Activated T-helper 1 cell treated with anti-CD3 and anti-CD28 coated beads, Interleukin-12 subunit alpha, Interleukin-12 subunit beta, Interleukin-2, Interleukin-4 antibody, amounts not matched to agents 30 ng/mL and 10 ng/mL and 1 ng/mL, durations not matched to agents 14 hours and 24 hours and 36 hours (primary cell): ENCODE measurements at places on chromosomes 13 and 19. TPM values are rescaled to one million over a fixed set of nuclear protein-coding genes. Genes with fewer than 3 reads are reported as not detected.

The ETV2 gene
- total RNA-seq, result 0.98 and 1.0 TPM in 2 replicates

The LAIR1 gene
- total RNA-seq, result 9.2 and 9.4 TPM in 2 replicates

The ATP8A2 gene
- 0.51 and 0.52 TPM in 2 replicates for total RNA-seq

The TARM1 gene
- total RNA-seq, result not detected in 2 replicates

The ZNF506 gene
- total RNA-seq, result 13.5 and 15.7 TPM in 2 replicates

The IFNL1 gene
- total RNA-seq, result 0.23 TPM in 1 of 2 replicates, not detected in the other

The ZNF567 gene
- total RNA-seq, result 5.8 and 8.5 TPM in 2 replicates

The PRRG2 gene
- total RNA-seq, result 0.59 and 1.2 TPM in 2 replicates

The NLRP11 gene
- total RNA-seq, result not detected in 2 replicates

The OR4F17 gene
- not detected in 2 replicates for total RNA-seq

The ZNF235 gene
- total RNA-seq, result 3.8 and 4.7 TPM in 2 replicates

The CIRBP gene
- 245 and 256 TPM in 2 replicates for total RNA-seq

The SSC5D gene
- total RNA-seq, result 0.24 and 0.65 TPM in 2 replicates

DNA sequence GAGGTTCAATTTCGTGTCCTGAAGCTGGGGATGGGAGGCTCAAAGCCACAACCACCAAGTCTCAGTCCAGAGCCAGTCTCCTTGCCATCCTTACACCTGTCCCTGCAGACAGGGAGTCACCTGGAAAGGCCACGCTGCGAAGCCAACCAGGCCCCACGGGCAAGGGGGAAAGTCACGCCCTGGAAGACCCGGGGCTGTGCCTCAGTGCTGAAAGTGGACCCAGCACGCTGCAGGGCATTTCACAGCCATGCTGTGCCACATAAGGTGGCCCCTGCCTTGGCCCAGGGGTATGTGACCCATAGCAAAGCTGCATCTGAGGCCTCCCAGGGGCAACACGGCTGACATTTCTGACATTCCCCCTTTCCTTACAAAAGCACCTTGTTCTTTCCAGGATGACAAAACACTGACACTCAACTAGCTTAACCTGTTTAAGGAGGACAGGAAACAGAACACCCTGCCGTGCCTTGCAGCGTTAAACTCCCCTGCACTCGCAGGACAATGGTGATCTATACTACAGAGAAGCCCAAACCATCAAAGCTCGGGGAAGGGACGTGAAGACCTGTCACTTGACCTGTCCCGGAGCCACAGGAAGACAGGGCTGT is 14.8 kb downstream of the CHERP start:
- DNase-seq, result no peak

GRCh38 chr13:60260440-60260839 is 96.7 kb upstream of the DIAPH3 start:
- no peak for DNase-seq

- no peak for DNase-seq
These were observed 3.2 kb downstream of the IFNL1 start for GRCh38 chr19:39299404-39299803.

DNA sequence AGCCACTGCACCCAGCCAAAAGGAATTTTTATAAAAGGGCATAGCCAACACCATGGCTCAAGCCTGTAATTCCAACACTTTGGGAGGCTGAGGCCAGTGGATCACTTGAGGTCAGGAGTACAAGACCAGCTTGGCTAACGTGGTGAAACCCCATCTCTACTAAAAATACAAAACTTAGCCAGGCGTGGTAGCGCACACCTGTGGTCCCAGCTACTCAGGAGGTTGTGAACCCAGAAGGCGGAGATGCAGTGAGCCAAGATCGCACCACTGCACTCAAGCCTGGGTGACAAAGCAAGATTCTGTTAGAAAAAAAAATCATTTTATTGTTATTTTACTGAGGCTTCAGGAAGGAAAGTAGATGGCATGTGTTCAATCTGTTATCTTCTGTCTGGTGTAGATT is 31.3 kb upstream of the FOXO1 start:
- no peak for DNase-seq

- DNase-seq, result no peak
These were observed 2.4 kb downstream of the DZIP1 start for GRCh38 chr13:95642028-95642621.

GRCh38 chr13:78600280-78600883 is 3.0 kb downstream of the POU4F1 start:
- DNase-seq, result no peak

- DNase-seq, result no peak
These were observed 112.1 kb downstream of the RAB20 start for GRCh38 chr13:110449219-110450015.

GRCh38 chr19:13033819-13034611 is 38.7 kb downstream of the NFIX start:
- no peak for DNase-seq

- no peak for DNase-seq
These were observed 202.8 kb downstream of the URI1 start for GRCh38 chr19:30144802-30145201.

GRCh38 chr13:58712191-58712590 is 1080.6 kb downstream of the PCDH17 start:
- DNase-seq, result no peak

DNA sequence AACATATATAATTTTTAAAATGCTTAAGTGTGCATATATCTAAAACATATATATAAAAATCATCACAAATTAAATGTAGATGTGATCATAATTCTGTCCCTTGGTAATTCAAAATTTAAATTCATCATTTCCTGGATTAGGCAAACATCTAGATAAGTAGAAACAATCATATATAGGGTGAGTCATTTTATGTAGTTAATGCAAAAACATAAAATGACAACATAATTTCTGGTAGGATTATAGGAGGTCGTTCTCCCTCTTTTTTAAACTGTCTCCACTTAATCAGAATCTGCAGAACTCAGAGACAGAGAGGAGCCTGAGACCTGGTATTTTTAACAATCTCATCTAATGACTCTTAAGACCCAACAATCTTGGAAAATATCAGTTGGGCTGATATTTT is 333.4 kb downstream of the KCTD12 start:
- no peak for DNase-seq

DNA sequence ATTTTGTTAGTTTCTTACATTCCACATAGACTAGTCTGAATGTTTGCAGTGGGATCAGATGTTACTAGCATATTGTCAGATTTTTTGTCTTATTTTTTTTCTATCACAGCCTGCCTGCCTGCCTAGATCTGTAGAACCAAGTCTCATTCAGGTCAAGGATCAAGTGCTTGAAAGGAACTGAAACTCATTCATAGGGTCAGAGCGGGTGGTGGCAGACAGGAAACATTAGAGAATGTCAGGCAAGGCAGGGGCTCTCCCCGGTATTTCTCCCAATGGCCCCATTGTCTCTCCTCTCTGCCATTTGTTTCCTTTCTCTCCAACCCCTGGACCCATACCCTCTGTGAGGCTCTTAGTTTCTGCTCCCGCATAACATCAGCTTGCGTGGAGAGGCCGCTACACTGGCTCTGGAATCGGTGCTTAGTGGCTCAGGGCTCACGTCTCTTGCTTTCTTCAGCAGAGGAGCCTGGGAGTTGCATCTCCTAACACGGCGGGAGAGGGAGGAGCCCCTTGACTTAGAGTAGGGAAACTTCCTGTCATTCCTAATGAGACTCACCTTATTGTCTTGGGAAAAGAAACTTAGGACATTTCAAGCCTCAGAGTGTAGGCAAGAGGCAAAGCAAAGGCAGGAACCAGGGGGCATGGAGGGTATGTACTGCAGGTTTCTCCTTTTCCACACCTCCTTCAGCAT is 35.6 kb upstream of the SPATA13 start:
- DNase-seq, result no peak

GRCh38 chr13:24038841-24039330 is 121.6 kb upstream of the SPATA13 start:
- DNase-seq, result no peak

DNA sequence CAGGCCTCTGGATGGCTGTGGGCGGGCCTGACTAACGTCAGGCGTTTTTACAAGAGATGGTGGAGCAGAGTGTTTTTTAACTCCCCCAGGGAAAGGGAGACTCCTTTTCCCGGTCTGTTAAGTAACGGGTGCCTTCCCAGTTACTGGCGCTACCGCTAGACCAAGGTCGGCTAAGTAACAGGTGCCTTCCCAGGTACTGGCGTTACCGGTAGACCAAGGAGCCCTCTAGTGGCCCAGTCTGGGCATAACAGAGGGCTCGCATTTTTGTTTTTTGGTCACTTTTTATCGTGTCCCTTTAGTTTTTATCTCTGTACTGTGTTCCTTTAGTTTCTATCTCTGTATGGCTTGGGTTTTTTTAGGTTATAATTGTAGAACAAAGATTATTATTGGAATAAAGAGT is 10.0 kb downstream of the ZNF383 start:
- DNase-seq, result no peak

DNA sequence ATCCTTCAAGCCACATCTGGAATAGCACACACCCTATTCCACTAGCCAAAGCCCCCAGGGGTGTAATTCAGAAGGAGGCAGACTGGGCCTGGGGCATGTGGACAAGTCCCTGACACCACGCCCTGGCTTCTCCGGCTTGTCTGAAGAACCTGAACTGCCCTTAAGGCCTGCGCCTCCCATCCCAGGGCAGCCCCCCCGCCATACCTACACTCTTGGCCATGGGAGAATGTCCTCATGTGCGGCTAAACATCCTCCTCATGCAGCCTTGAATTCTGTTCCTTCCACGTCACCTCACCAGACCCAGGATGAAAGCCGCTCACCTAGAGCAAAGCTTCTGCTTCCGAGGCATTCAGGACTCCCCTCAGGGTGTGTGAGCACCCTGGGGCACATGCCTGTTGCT is 24.3 kb upstream of the POU2F2 start:
- no peak for DNase-seq

DNA sequence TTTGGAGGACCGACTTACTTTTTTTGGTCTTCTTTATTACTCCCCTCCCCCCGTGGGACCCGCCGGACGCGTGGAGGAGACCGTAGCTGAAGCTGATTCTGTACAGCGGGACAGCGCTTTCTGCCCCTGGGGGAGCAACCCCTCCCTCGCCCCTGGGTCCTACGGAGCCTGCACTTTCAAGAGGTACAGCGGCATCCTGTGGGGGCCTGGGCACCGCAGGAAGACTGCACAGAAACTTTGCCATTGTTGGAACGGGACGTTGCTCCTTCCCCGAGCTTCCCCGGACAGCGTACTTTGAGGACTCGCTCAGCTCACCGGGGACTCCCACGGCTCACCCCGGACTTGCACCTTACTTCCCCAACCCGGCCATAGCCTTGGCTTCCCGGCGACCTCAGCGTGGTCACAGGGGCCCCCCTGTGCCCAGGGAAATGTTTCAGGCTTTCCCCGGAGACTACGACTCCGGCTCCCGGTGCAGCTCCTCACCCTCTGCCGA is 409 bp downstream of the FOSB start:
- no peak for DNase-seq

DNA sequence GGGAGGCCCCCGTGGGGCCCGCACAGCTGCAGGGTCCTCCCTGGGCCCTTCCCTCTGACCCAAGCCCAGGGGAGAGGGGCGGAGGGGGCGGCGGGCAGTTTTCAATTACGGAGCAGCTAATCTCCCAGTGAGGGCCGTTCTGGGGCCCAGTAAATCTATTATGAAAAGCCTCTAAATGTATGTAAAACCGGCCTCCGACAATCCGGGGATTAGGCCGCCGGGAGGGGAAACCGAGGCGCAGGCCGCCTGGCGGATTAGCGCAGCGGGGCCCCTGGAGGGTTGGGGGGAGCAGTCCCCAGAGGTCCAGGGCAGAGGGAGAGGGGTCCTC is 25.1 kb downstream of the EFNA2 start:
- no peak for DNase-seq

DNA sequence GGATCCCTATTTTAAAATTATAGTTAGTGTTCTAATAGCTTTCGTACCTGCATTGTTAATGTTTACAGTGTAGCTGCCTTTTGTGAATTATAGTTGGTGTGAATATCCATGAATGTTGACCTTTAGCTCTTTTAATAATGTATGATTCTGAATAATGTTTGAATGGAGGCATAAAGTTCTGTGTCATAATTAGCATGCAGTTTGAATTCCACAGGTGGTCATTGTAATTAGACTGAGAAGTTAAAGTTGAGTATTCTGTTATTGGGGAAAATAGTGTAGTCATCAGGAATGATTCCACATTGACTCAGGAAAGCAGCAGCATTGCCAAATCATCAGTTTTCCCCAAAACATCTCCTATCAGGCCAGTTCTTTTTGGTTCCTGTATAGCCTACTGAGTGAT is 12.1 kb downstream of the GPR18 start:
- no peak for DNase-seq

DNA sequence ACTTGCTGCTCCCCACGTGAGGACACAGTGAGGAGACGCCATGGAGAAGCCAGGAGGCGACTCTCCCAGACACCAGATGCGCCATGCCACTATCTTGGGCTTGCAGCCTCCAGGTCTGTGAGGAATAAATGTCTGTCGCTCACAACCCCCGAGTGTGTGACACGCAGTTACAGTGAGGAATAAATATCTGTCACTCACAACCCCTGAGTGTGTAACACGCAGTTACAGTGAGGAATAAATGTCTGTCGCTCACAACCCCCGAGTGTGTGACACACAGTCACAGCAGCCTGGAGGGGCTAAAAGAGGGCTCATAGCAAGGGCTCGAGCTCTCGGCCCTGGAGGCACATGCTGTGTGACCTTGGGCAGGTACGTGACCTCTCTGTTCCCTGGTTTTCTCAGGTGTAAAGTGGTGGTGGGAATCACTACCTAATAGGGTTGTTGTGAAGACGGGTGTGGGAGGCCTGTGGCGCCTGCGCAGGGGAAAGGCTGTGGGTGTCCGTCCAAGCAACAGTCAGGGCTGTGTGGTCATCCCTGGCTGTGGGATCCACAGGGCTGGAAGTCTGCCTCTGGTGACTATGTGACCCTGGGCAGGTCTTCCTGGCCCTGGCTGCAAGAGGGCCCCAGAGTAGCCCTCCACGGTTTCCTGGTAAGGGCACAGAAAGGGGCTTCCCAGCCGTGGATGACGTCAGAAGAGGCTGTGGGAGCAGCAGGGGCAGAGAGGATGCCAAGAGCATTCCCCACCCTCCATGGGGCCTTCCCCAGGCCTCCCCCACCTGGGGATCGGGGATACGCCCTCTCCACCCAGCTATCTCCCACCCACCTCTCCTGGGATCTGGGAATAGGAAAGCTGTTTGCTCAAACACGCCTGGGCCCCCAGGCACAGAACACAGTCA is 77.7 kb downstream of the C1QTNF9 start:
- DNase-seq, result no peak

DNA sequence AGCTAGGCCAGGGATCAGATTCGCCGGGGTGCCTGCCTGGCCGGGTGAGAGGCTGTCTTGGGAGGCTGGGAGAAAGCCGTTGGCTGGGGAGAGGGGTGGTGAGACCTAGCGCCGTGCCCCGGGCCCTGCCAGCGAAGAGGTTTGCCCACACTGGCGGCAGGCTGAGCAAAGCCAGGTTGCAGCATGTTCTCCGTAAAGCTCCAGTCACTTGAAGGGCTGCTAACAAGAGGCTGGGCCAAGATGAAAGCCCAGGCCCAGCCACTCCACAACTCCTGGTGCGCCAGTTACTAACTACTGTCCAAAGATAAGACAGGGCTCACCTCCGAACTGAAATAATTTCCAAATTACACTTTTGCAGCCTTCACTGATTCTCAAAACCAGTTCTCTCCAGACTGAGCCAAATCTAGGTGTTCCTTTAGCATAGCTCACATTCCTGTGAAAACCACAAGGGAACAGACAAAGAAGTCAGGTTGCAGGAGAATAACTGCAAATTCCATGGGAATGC is 16.3 kb downstream of the ELAVL1 start:
- DNase-seq, result no peak
